Activated CD4-positive, CD25-positive, alpha-beta regulatory T cell treated with anti-CD3 and anti-CD28 coated beads, Interleukin-2, amount 50 U/mL, for 16 hours (primary cell): ENCODE measurements at places on chromosomes 2 and 18.

DNA sequence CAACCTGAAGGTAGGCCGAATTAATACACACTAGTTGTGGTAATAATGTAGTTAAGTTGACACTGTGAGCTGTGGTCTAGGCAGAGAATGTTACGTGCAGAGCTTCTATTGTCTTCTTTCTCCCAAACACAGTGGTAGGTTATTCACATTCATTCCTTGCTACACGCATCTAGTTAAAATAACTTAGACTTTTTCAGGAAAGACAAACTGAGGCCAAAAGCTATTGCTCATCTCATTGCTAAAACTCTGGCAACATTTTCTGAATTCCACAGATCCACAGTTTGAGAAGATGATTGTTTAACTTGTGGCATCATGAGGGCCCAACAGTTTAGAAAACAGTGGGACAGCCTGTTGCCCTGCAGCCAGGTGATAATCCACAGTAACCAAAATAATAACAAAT lies 850.4 kb upstream of the FSHR start:
- DNase-seq: no peak

DNA sequence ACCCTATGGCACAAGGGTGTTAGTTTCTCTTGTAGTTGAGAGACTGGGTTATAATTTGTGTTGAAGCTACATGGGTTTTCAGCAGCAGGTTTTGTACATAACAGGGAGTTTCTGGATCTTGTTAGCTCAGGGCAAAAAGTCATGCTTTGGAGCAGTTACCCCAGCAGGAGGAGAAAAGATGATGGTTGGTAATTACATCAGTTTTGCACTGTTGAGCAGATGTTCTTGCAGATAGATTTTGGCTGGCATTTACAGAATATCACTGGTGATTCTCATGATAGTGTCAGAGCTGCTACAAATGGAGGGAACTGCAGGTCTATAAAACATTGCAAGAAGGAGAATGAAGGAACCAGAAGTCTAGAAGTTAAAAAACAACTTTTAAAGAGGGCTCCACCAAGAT lies 215.2 kb upstream of the ATP5MC3 start:
- no peak for DNase-seq

DNA sequence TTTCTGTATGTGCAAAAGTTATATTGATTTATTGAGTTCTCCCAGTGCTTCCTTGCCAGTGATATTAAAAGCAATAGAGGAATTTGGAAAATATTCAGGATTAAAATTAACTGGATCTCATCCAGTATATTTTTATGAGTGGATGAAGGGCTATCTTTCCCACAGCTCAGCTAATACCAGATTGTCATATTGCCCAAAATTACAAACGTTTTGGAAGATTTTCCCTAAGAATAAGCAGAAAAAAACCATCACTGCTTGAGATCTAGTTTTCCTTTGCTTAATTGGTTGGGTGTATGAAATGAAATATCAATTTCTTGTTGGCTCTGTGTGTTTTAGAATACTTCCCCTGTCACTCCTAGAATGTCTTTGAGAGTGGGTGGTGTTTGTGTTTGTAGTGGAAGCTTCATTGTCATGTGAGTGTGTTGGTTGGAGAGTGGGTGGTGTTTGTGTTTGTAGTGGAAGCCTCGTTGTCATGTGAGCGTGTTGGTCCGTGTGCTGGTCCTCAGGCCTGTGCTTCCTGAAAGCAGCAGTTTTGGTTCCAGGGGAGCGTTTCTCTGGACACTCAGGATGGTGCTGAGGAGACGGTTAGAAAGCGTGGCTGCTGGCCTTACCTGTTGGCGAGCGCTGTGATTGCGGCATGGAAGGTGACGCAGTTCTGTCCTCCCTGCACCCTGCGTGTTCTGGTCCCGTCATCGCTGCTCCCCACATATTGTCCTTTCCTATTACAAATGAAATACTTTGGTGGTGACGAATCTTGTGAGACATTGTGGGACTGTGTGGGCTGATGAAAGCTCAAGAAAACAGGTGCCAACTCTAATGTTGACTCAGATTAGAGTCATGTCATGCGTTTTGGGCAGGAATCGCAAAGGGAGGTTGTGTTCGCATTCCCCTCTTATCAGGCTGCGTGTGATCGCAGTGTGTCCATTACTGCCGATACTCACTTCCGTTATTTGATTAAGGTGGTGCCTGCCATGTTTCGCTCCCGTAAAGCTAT lies 12.4 kb downstream of the ASB1 start:
- DNase-seq: peak; percentile 16

DNA sequence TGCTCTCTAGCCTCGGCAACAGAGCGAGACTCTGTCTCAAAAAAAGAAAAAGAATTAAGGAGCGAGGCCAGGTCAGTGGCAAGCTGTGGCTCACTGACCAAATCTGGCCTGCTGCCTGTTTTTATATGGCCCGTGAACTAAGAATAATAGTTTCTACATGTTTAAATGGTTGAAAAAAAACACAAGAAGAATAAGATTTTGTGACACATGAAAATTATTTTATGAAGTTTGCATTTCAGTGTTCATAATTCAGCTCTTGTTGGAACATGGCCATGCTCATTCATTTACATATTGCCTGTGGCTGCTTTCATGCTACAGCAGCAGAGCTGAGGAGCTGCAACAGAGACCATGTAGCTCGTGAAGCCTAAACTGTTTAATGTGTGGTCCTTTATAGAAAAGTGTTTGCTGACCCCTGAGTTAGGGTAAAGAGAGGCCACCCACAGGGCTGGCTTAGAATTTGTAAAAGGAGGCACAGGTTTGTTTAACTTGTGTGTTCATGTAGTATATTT lies 59.5 kb downstream of the MFSD6 start:
- DNase-seq: no peak

DNA sequence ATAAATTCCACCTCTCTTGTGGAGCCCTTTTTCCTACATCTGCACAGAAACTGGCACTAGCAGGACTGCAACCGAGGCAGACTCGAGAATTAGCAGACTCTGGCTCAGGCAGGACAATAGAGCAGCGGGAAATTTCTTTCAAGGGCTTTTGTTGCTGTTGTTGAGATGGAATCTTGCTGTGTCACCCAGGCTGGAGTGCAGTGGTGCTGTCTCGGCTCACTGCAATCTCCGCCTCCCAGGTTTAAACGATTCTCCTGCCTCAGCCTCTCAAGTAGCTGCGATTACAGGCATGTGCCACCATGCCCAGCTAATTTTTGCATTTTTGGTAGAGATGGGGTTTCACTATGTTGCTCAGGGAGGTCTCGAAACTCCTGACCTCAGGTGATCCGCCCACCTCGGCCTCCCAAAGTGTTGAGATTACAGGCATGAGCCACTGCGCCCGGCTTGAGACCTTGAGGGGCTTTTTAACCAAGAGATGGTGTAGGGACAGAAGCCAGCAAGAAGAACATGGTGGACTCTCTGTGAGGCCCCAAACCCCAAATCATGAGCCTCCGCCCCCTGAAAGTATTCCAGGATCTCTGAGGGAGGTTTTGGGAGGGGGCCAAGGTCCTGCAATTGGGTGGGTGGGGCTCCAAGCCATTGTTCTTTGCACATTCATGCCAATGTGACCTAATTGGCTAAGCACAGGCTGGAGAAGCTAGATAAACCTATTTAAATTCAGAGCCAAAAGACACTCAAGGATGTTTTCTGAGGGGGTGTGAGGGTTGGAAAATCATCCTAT lies 68.4 kb upstream of the MSH2 start:
- DNase-seq: no peak

DNA sequence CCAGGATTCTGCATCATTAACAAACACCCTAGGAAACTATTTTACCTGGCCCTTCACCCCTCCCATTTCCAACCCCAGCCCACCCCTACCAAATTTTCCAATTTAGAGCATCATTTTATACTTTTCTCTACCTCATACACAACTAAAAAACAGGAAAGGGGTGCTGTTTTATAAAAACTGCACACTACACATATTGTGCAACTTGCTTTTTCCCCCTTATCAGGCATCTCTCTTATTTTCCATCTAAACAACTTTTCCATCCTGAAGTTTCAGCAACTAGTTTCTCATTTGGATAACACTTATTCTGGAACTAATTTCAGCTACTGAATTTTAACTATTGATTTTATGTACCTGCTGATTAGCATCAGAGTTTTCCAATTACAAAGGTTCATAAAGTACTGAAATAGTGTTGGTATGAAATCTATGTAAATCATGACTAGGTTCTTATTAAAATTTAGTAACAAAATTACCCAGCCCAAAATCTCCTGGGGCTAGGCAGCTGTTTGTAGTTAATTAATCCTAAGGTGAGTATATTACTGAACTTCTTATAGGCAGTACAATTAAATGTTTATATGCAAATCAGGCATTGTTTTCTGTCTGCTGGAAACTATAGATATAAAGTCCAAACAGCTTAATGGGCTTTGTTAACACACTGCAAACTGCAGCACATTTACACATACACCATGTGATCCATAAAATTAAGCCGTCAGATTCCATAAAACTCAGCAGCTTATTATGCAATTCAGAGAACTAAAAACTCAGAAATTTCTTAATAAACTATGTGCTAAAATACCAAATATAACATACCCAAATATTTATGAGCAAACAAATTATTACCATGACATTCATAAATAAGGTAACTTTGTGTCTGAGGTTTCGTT lies 7.9 kb downstream of the SF3B1 start:
- DNase-seq: no peak

GRCh38 chr18:79026491-79026890 lies 42.7 kb upstream of the ATP9B start:
- DNase-seq: no peak

DNA sequence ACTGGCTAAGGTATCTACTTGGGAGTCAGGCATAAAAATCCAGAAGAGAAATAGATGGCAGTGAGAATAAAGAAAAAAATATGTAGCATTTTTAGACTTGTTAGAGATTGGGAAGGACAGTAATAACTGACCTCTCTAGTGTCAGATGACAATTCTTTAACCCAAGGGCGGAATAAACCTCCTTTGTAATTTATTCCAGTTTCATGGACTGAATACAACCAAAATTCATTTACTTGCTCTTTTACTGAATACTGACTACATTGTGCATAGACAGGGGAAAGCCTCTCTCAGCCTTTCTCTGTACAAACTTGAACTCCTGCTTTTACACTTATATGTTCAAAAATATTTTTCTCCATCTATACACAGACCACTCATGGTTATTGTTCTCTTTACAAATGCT lies 475.3 kb upstream of the RAB12 start:
- no peak for DNase-seq

DNA sequence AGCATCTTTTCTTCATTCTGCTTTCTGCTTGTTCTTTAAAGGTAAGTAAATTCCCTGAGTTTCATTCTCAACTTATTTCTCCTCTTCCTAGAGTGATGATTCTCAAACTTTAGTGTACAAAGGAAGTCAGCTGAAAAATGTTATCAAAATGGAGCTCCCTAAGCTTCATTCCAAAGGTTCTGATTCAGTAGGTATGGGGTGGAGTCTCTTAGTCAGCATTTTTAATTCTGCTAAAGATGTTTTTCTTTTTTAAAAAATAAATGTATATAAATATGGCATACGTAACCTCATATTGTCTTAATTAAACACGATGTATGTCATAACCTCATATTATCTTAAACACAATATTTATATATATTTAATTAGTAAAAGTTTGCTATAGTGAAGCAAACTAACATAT lies 3.1 kb upstream of the CSRNP3 start:
- no peak for DNase-seq

GRCh38 chr2:163733301-163733938 lies 2.4 kb downstream of the FIGN start:
- DNase-seq: no peak

GRCh38 chr2:60364491-60364890 lies 189.0 kb downstream of the BCL11A start:
- DNase-seq: no peak

GRCh38 chr2:122749405-122749804 lies 994.0 kb downstream of the TSN start:
- no peak for DNase-seq

- DNase-seq: no peak
Measured at GRCh38 chr2:157894694-157895435, 18.7 kb upstream of the ACVR1 start.

- no peak for DNase-seq
Measured at GRCh38 chr2:127584516-127585033, 49.1 kb downstream of the MYO7B start.
